ENCODE measurements at places on chromosomes 1 and 21. TPM values are rescaled to one million over a fixed set of nuclear protein-coding genes. Genes with fewer than 3 reads are reported as not detected.

JAM2 gene
- 2.0 TPM for total RNA-seq

GPR61 gene
- not detected for total RNA-seq

ATP1A2 gene
- 0.07 TPM for total RNA-seq

PRR9 gene
- not detected for total RNA-seq

LENEP gene
- not detected for total RNA-seq

TAS1R1 gene
- total RNA-seq: not detected

BSND gene
- not detected for total RNA-seq

SPRR4 gene
- not detected for total RNA-seq

FOXO6 gene
- 0.67 TPM for total RNA-seq

PADI4 gene
- not detected for total RNA-seq

SYPL2 gene
- total RNA-seq: 1.2 TPM

ZYG11A gene
- total RNA-seq: 0.21 TPM

LCE2C gene
- not detected for total RNA-seq

GJA8 gene
- total RNA-seq: not detected

SPAG17 gene
- 0.13 TPM for total RNA-seq

USH2A gene
- total RNA-seq: not detected

ANKRD65 gene
- 1.4 TPM for total RNA-seq

IVL gene
- total RNA-seq: 1.2 TPM

ADORA3 gene
- total RNA-seq: not detected

RNF223 gene
- total RNA-seq: 5.4 TPM

LIN28A gene
- total RNA-seq: not detected

RNU1-4 gene
- under 0.01 TPM for total RNA-seq

MAP7D1 gene
- 236 TPM for total RNA-seq

NMNAT2 gene
- total RNA-seq: 1.0 TPM

MEX3A gene
- total RNA-seq: 34.5 TPM

ZMPSTE24 gene
- total RNA-seq: 43.4 TPM

FCGR1A gene
- not detected for total RNA-seq

CR1L gene
- not detected for total RNA-seq

KRTAP10-4 gene
- not detected for total RNA-seq

GNG4 gene
- 0.54 TPM for total RNA-seq

DMRTA2 gene
- total RNA-seq: not detected

RBM34 gene
- total RNA-seq: 91.9 TPM

Data from kidney epithelial cell (primary cell).